Cardiac muscle cell (in vitro differentiated cells and primary cell): ENCODE measurements at places on chromosomes 7 and 10.

- peak overlapping the region; percentile 45 for H3K4me3 ChIP-seq
- H3K36me3 ChIP-seq = no peaks in the 10 kb centered on the region
- DNase-seq = peak; percentile 38
- H3K27me3 ChIP-seq = peaks cover 44% of the 10 kb centered on the region
Measured at GRCh38 chr10:131312478-131312836, 936 bp upstream of the TCERG1L start.

- peak; percentile 47 for DNase-seq
- no peaks in the 10 kb centered on the region for H3K27me3 ChIP-seq
- no peaks in the 10 kb centered on the region for H3K4me1 ChIP-seq
- H3K27ac ChIP-seq = no peak overlapping the region
Measured at GRCh38 chr7:333393-333764, 43.4 kb downstream of the FOXL3 start.

GRCh38 chr7:14896461-14896860 is 6.1 kb downstream of the DGKB start:
- H3K4me1 ChIP-seq = no peaks in the 10 kb centered on the region
- H3K27ac ChIP-seq = no peak overlapping the region
- no peaks in the 10 kb centered on the region for H3K36me3 ChIP-seq
- H3K27me3 ChIP-seq = no peaks in the 10 kb centered on the region
- no peak for DNase-seq

GRCh38 chr7:89928451-89928850 is 225.8 kb upstream of the STEAP1 start:
- no peak overlapping the region for H3K4me3 ChIP-seq
- H3K27ac ChIP-seq = no peak overlapping the region
- no peaks in the 10 kb centered on the region for H3K36me3 ChIP-seq
- no peak for DNase-seq
- no peaks in the 10 kb centered on the region for H3K27me3 ChIP-seq
- H3K4me1 ChIP-seq = no peaks in the 10 kb centered on the region

- H3K4me1 ChIP-seq = no peaks in the 10 kb centered on the region
- H3K27me3 ChIP-seq = no peaks in the 10 kb centered on the region
- no peak overlapping the region for H3K4me3 ChIP-seq
- H3K36me3 ChIP-seq = no peaks in the 10 kb centered on the region
- DNase-seq = no peak
Measured at GRCh38 chr10:116475866-116476265, 48.2 kb downstream of the PNLIPRP3 start.

- H3K4me1 ChIP-seq = peaks cover 33% of the 10 kb centered on the region
- no peak overlapping the region for H3K4me3 ChIP-seq
- no peaks in the 10 kb centered on the region for H3K27me3 ChIP-seq
- peaks cover 32% of the 10 kb centered on the region for H3K36me3 ChIP-seq
- H3K27ac ChIP-seq = peak overlapping the region; percentile 74
- DNase-seq = no peak
Measured at GRCh38 chr10:102135956-102136526, 3.2 kb downstream of the PPRC1 start.

DNA sequence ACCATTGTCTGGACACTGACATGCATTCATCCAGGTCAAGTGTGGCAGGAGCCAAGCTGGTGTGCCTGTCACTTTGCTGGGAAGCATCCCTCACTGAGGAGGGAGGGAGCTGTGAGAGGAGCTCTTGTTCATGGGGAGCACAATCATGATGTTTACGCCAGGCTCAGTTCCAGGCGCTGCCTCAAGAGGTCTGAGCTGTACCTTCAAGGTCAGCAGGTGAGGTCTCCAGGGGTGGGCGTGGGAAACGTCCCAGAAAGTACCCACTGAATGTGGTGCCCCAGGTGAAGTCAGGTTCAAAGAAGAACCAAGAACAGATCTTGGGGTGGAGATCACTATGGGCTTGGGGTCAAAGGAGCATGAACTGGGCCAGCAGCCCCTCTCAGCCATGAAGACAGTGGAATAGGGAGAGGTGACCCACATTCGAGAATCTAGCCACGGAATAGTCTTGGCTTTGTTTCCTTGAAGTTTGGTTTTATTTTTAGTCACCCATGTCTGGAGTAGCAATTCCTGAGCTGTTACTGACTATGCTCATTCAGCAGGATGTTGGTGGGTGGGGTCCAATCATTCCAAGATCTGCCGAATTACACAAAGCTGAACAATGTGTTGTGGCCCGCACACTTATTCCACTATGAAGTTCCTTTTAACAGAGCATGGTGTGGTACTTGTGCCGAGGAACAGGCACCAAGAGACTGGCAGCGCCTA is 29.3 kb downstream of the NPS start:
- peaks cover 5% of the 10 kb centered on the region for H3K27me3 ChIP-seq
- H3K4me3 ChIP-seq = no peak overlapping the region
- no peaks in the 10 kb centered on the region for H3K36me3 ChIP-seq
- no peak overlapping the region for H3K27ac ChIP-seq
- no peak for DNase-seq

GRCh38 chr7:11239316-11239715 is 265.6 kb downstream of the PHF14 start:
- H3K27me3 ChIP-seq = no peaks in the 10 kb centered on the region
- no peak overlapping the region for H3K27ac ChIP-seq
- peaks cover 6% of the 10 kb centered on the region for H3K4me1 ChIP-seq
- H3K36me3 ChIP-seq = no peaks in the 10 kb centered on the region
- no peak overlapping the region for H3K4me3 ChIP-seq

GRCh38 chr10:130353928-130354572 is 217.9 kb downstream of the GLRX3 start:
- no peaks in the 10 kb centered on the region for H3K36me3 ChIP-seq
- H3K4me3 ChIP-seq = no peak overlapping the region
- no peaks in the 10 kb centered on the region for H3K27me3 ChIP-seq
- DNase-seq = no peak

- H3K27ac ChIP-seq = no peak overlapping the region
- no peak overlapping the region for H3K4me3 ChIP-seq
- no peaks in the 10 kb centered on the region for H3K27me3 ChIP-seq
Measured at GRCh38 chr10:25532213-25532612, 357.4 kb downstream of the GPR158 start.

DNA sequence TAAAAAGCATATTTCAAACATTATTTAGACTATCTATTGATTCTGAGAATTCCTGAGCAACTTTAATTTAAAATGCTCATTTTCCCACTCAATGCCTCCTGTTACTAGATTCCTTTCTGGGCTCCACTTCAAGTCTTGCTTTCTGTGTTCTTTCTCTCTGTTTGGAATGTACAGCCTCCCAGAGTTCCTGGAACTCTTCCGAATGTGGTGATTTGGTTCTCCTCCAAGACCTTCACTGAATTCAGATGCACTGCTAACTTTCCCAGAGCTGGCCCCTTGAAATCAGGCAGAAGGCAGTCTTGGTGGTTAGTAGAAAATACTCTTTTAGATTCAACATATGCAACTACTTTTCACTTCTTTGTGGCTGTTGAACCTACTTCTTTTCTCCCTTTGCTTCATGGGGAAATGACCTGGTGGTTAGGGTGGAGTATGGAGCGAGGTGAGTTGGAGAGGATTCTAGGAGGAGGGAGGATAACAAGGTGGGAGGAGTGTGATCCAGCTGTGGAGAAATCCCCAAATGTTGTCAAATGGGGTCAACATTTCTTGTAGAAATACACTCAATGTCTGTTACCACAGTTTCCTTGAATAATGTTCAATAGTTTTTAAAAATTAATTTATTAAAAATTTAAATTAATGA is 27.9 kb upstream of the CCDC7 start:
- H3K4me1 ChIP-seq = no peaks in the 10 kb centered on the region
- H3K4me3 ChIP-seq = no peak overlapping the region
- H3K27ac ChIP-seq = no peak overlapping the region
- no peaks in the 10 kb centered on the region for H3K36me3 ChIP-seq

DNA sequence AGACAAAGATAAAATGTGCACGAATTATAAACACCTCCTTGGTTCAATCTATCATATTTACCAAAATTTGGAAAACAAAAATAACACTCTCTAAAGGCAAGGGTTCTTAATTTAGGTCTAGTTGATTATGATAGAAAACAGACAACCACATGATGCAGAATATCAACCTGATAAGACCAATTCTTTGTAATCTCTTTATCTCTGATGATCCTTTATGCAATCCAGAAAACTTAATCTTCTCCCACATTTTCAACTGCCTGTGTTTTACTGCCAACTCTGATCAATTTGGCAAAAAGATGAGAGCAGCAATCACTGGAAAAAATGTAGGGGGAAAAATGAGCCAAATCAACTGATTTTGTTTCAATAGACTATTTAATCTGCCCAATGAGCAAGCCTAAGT is 148.5 kb downstream of the LRRN3 start:
- H3K36me3 ChIP-seq = no peaks in the 10 kb centered on the region
- no peaks in the 10 kb centered on the region for H3K4me1 ChIP-seq
- no peaks in the 10 kb centered on the region for H3K27me3 ChIP-seq
- no peak overlapping the region for H3K27ac ChIP-seq

- H3K27ac ChIP-seq = no peak overlapping the region
- no peaks in the 10 kb centered on the region for H3K36me3 ChIP-seq
- no peak for DNase-seq
- H3K27me3 ChIP-seq = no peaks in the 10 kb centered on the region
- peaks cover 3% of the 10 kb centered on the region for H3K4me1 ChIP-seq
Measured at GRCh38 chr7:151095828-151096475, 9.7 kb downstream of the AGAP3 start.

- H3K36me3 ChIP-seq = no peaks in the 10 kb centered on the region
- H3K4me1 ChIP-seq = peaks cover 8% of the 10 kb centered on the region
- DNase-seq = no peak
- no peaks in the 10 kb centered on the region for H3K27me3 ChIP-seq
- H3K4me3 ChIP-seq = no peak overlapping the region
Measured at GRCh38 chr10:126919426-126919825, 14.2 kb downstream of the DOCK1 start.

DNA sequence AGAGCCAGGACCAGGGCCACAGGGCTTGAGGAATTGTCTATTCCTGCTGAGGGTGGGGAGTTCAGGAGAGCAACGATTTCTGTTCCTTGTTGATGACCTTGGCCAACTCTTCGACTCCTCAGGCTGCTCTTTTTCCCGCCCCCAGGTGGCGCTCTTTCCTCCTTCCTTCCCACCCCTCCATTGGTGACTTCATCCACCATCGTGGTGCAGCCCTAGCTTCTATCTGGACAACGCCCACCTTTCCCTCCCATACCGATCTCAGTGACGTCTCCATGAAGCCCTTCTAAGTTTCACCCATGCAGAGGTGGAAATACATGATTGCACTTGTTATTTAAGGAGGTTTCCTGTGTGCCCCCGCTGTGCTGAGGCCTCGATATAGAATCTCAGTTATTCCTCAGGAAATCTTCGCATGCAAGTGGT is 22.1 kb upstream of the CARD11 start:
- H3K36me3 ChIP-seq = no peaks in the 10 kb centered on the region
- H3K27me3 ChIP-seq = no peaks in the 10 kb centered on the region
- no peaks in the 10 kb centered on the region for H3K4me1 ChIP-seq
- no peak overlapping the region for H3K4me3 ChIP-seq
- peak; percentile 42 for DNase-seq

- no peak overlapping the region for H3K27ac ChIP-seq
- no peaks in the 10 kb centered on the region for H3K36me3 ChIP-seq
- DNase-seq = no peak
- H3K27me3 ChIP-seq = no peaks in the 10 kb centered on the region
- no peaks in the 10 kb centered on the region for H3K4me1 ChIP-seq
Measured at GRCh38 chr10:127798111-127798510, 61.1 kb downstream of the FOXI2 start.

GRCh38 chr7:23287612-23288011 is 11.5 kb upstream of the MALSU1 start:
- no peak overlapping the region for H3K27ac ChIP-seq
- H3K36me3 ChIP-seq = no peaks in the 10 kb centered on the region
- DNase-seq = no peak
- H3K4me3 ChIP-seq = no peak overlapping the region
- no peaks in the 10 kb centered on the region for H3K27me3 ChIP-seq
- no peaks in the 10 kb centered on the region for H3K4me1 ChIP-seq

- peak within 1 kb of the TSS; percentile 36 for H3K27ac ChIP-seq
- DNase-seq = peak; percentile 55
- peaks cover 14% of the 10 kb centered on the region for H3K4me1 ChIP-seq
- no peak within 1 kb of the TSS for H3K4me3 ChIP-seq
- H3K36me3 ChIP-seq = no peaks in the 10 kb centered on the region
- no peaks in the 10 kb centered on the region for H3K27me3 ChIP-seq
Measured at GRCh38 chr10:80289451-80290287, at the start of gene MAT1A. MAT1A (minus strand) TSS chr10:80289658; CDS start chr10:80289423, 235 bp downstream.

DNA sequence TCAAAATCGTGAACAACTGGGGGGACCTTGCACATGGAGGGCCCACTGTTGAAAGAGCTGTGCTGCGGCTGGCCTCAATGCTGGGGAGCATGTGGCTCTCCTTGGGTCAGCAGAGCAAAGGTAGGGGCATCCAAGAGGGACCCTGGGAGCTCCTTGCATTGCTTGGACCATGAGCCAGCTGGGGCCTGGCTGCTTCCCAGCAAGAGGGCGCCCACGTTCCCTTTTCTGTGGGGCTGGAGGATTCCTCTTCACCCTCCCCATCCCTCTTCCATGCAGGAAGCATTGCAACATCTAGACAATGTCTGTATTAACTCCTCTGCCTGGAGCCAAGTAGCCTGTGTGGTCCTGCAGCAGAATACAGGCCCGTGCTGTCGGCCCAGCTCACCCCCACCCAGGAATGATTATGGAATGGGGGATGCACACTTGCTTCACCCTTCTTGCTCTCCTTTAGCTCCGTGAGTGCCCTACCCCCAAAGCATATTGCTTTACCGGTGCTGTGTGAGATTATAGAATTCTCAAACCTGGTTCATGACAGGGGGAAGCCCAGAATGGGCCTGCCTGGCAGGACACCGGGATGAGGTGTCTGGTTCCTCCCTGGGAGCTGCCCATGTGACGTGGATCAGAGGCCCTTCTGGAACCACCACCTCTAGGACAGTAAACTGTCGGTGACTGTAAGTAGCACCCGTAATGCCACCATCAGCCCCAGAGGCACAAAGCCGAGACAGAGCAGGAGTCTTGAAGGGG is 61.9 kb downstream of the SYPL1 start:
- H3K27ac ChIP-seq = no peak overlapping the region
- no peaks in the 10 kb centered on the region for H3K27me3 ChIP-seq

DNA sequence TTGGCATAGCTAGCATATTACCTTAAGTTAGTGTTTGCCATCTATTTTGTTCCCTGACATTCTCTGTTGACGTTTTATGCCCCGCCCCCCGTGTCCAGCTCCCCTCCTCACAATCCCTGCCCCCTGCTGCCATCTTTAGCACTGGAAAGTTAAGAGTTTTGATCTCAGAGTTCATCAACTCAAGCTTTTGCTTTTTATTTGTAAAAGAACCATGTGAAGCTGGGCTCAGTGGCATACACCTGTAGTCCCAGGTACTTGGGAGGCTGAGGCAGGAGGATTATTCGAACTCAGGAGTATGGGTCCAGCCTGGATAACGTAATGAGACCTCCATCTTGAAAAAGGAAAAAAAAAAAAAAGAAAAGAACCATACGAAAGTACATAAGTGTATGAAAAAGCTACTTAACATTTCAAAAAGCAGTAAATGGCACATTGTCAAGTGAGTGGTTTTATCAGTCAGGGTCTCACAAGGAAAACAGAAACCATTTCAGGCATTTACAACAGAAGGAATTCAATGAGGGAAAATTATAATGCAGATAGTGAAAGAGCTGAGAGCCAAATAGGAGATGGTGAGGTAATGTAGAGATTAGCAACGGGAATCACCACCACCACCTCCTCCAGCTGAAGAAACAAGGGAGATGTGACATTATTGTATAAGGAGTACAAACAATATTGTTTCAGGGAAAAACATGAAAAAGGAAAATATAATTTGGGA is 64.9 kb downstream of the MCU start:
- H3K4me3 ChIP-seq = no peak overlapping the region
- no peaks in the 10 kb centered on the region for H3K36me3 ChIP-seq
- peak; percentile 79 for DNase-seq
